ENCODE measurements at places on chromosomes 3 and 15. TPM values are rescaled to one million over a fixed set of nuclear protein-coding genes. Genes with fewer than 3 reads are reported as not detected.
A peak's percentile ranks its signal among the peaks of the same experiment; 100 is the strongest.

PATL2 gene
- 1.00 TPM for total RNA-seq

IQCF5 gene
- total RNA-seq, result not detected

KBTBD12 gene
- total RNA-seq, result 36.6 TPM

HCN4 gene
- 6.2 TPM for total RNA-seq

VILL gene
- 2.6 TPM for total RNA-seq

PRRT3 gene
- 1.6 TPM for total RNA-seq

CNTN6 gene
- 0.16 TPM for total RNA-seq

DNA sequence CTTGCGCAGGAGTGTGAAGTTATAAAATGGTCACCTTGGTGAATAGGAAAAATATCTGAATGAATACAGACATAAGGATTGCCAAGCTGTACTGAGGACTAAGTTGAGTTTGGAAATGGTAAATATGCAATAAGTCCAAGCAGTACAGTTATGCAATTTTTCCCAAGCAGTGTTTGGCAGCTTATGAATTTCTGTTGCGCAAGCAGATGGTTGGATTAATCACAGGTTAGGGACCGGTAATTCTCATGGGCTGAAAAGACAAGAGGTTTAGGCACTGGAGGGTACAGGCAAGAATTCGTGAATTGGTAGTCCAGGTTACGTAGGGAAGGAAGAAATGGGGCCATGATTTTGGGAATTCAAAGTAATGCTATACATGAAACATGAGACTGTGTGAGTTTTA, 210.3 kb downstream of the RAP2B start:
- DNase-seq, result no peak

- DNase-seq, result no peak
Measured at GRCh38 chr15:26103002-26103404, 239.9 kb upstream of the ATP10A start.

DNA sequence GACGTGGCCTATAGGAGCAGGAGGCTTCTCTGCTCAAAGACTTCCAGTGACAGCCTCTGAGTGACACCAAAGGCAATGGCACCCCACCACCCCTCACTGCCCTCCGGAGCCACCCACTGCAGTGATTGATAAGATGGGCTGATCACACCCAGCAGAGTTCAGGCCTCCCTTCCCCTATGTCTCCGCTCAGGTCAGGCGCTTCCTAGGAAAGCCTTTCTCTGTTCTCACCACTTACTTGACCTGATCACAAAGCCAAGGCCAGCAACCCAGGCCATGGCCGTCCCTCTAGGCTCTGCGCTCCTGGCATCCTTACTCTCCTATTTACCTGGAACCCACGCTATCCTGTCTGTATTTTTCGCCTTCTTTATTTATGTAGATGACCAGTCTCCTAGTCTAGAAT, 282.3 kb downstream of the OCA2 start:
- no peak for DNase-seq

- DNase-seq, result no peak
Measured at GRCh38 chr3:11596387-11596786, 47.3 kb downstream of the VGLL4 start.

DNA sequence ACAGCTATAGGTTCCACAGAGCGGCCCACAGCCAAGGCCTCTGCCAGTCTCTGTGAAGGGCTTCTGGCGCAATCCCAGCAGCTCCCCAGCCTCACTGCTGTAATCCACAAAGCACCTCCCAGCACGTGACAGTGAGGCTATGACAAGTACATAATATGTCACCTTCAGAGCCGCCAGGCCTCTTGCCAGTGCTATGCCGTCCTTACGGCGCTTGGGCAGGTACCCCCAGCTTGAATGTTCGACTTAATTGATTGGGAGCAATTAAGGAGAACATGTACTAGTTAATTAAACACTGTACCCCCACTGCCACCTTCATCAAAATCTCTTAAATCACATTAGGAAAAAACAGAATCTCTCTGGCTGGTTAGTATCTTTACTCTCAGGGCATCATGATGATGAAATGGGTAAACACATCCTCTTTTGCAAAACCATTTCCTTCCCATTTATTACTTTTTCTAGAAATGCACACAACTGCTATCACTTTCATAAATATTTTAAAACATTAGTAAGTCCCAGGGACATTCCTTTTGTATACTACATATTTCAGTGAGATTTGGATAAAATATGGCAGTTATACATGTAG, 169.9 kb downstream of the XXYLT1 start:
- peak; percentile 93 for DNase-seq

DNA sequence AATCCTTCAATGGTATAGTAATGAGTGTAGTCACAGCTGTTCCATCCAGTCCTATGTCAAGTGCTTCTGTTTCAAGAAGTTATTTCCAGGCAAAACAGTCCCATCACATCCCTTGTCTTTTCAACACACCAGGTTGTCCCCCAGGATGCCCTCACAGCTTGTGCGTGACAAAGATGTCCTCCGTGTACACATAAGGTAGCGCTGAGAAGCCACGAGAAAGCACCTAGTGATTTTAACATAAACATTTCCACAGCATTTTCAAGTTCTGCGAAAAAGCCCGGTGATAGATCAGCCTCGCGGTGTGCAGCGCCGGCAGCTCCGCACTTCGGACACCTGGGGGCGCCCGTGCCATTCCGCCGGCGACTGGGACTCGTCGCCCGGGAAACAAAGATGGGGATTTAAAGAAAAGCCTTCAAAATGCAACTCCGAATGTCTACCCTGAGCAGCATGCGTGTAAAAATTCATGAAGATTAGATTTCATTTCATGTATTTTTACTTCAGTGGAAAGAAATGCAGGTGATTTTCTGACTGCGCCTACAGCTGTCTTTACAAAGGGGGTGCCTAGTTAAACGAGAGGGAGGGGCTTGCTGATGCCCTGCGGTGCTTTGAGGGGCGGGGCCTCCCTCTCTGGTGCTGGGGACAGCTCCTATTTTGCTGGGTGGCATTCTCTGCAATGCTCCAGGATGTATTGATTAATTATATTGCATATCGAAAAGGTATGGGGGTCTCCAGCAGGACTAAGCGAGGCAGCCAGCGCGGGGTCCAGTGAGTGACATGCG, 49.9 kb downstream of the KY start:
- peak; percentile 88 for DNase-seq

GRCh38 chr3:193821151-193821668, 228.2 kb downstream of the OPA1 start:
- DNase-seq, result no peak

DNA sequence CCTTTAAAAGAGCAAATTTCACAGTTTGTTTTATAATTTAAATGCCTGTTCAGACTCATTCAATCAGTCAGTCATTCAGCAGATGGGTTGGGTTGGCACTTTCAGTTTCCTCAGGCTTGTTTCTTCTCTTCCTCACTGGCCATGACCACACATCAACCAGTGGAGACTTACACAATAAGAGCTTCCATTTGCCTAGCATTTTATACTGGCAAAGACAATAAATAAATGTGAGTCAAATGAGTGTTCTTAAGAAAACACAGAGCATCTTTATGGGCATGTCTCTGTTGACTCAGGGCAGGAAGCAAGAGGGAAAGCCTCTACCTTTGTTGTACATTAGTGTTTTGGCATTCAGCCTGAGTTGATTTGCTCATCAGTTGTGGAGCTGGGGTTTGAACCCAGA, 122.6 kb downstream of the EPHB1 start:
- no peak for DNase-seq

DNA sequence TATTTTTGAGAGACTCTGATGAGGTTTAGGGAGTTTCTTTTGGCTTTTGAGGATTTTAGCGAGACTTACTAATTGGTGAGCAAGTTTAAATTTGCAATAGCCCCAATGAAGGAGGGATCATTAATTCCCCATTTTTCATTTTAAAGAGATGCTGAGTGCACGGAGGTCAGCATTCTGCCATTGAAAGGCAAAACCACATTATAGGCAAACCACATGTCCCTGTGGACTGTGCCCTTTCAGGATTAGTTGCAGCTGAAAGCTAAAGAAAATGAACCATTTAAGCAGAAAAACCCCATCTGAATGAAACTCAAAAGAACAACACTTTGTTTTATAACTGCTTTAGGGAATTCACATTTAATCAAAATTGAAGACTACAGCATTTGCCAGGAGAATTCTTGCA, 246.5 kb downstream of the PDZRN3 start:
- no peak for DNase-seq

GRCh38 chr3:111603679-111604078, 8.5 kb upstream of the ZBED2 start:
- no peak for DNase-seq

GRCh38 chr3:23640471-23641146, 165.1 kb upstream of the UBE2E1 start:
- DNase-seq, result no peak

GRCh38 chr3:23071758-23072157, 131.4 kb upstream of the UBE2E2 start:
- no peak for DNase-seq

- DNase-seq, result no peak
Measured at GRCh38 chr3:21859124-21860081, 108.4 kb upstream of the ZNF385D start.

GRCh38 chr3:46893146-46893748, 15.7 kb downstream of the PTH1R start:
- no peak for DNase-seq

DNA sequence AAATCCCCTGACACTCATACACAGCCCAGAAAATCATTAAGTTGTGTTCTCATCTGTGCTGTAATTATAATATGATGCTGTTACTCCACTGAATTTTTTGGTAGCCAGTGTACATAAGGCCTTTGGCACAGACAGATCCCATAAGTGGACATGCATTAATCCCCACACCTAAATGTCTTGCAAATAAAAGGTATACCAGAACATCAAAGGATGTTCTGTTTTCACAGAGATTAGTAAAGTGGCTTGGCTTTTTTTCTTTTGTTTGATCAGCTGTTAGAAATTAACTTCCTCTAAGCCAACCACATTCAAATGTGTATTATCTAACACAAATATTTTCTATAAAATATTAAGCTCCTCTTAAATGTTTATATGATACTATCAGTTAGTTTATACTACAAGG, 2.7 kb downstream of the SST start:
- DNase-seq, result no peak

DNA sequence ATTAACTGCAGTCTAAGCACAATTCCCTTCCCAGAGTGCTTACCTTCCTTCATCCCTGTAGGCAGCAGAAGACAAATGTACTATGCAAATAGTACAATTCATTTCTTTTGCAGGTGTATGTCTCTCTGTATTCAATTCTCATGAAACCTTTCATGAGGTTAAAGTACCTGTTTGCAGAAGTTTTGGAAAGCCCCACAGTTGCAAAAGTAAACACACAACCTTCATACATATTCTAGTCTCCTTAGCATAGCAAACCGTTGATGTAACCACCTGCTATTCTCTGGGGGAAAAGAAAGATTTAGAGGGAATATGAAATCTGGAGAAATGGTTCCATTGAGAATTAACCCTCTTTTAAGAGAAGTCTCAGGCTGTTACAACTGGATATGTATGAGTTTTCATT, 200.3 kb upstream of the SUCLG2 start:
- DNase-seq, result no peak

All from cardiac septum (tissue), 1 donor.